CD4-positive, alpha-beta T cell treated with Interleukin-17A for 1 hour (primary cell): ENCODE measurements at places on chromosomes 2 and 18.

GRCh38 chr18:56479841-56480240 lies 158.6 kb downstream of the TXNL1 start:
- no peak for DNase-seq

DNA sequence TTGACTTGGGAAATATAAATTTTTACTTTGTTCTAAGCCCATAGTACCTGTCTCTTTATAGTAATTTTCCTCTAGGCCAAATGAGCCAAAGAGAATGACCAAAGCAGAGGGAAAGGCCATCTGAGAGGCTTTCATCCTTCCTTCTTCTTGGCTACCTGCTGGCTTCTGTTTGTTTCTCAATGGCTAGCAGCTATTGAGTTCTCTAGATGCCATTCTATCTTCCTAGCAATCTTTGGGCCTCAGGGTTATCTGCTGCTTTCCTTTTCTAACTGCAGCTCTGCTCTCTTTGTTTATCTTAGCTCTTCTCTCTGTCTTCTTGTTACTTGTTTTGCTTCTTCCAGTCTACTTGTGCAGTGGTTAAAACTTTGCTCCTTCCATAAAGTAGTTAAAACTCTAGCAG lies 601.1 kb upstream of the NRXN1 start:
- DNase-seq, result no peak

DNA sequence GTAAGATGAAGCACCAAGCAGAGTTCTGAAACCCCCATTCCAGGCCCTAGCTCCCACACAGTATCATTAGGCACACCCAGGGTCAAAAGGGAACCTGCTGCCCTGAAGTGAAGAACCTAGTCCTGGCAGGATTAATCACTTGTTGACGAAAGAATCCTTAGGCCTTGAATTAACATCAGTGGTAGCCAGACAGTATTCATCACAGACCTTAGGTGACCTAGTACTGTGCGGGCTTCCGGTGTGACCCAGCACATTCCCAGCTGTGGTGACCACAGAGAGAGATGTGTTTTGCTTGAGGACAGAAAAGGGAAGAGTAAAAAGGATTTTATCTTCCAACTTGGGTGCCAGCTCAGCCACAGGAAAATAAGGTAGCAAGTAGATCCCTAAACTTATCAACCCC lies 1071.4 kb upstream of the FAM98A start:
- DNase-seq, result no peak

- DNase-seq, result no peak
These were observed 11.2 kb downstream of the DBI start for GRCh38 chr2:119377993-119378345.

DNA sequence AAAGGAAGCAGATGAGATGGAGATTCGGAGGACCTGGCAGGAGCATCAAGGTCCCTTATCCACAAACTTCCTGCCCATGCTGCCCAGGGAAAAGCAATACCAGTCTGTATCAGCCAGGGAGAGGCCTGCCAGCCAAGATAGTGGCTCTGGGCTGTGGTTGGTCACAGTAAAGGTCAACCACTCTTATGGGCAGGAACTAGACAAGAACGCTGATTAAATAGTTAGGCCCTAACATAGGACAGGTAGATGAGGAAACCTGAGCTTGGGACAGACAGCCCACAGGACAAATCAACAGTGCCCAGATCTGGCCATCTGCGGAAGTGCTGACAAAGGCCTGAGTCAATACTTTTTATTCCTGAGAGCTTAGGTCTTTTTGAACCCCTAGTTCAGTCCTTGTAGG lies 10.7 kb downstream of the PSTPIP2 start:
- DNase-seq, result no peak

DNA sequence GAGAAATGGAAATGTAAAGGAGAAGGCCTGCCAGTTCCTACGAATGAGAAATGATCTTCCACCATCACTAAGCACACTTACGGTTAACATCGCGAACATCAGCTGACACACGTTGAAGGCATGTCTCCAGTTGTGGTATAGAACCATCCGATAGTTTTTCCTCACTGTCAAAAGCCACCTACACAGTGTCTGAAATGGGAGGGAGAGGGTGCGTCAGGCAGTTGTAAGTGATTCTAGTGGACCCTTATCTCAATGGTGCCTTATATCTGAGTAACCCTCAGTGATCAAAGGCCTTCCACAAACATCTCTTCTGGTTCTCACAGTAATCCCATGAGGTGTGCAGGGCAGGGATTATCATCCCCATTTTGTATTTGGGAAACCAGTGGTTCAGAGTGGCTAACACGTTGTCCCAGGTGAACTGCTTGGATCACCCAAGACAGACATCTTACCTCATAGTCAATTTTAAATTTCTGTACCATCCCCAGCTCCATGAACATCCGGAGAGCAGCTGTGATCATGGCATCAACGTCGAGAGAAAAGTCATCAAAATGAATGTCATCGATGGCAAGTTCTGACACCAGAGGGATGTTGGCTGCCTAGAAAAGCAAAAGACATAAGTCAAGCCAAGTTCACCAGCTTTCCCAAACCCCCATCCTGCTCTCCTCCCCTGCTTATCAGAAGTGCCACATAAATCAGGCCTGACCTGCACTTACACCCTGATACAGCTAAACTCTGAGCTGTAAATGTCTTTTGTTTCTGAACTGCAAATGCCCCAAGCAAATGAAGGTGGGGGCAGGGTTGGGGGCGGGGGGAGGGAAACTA lies 335.2 kb downstream of the AGPS start:
- DNase-seq, result no peak

GRCh38 chr18:79471597-79471996 lies 75.9 kb downstream of the NFATC1 start:
- DNase-seq, result no peak

DNA sequence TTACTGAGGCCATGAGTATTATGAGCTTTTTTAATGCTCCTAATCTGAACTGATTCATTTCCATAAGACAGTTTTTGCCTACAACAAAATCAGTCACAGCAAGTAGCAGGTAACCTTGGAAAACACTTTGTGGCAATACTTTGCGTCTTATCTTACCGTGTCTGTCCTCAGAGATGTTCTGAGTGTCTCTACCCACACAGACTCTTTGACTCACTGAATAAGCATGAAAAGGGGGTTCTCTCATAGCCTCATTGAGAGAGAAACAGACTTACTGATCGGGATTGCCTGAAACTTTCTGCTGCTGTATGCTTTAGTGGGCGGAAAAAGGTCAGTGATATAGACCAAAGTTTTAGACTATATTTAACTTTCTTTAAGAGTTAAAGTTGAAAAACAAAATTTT lies 92.6 kb downstream of the MYL12B start:
- DNase-seq, result no peak
